ENCODE measurements at places on chromosomes 3 and 15.

GRCh38 chr3:58358808-58359207 is 26.1 kb downstream of the PXK start:
- H3K27me3 ChIP-seq = no peaks in the 10 kb centered on the region
- H3K4me3 ChIP-seq = no peak overlapping the region
- peak overlapping the region; percentile 95 for H3K27ac ChIP-seq
- H3K36me3 ChIP-seq = peaks cover 21% of the 10 kb centered on the region
- DNase-seq = no peak
- H3K4me1 ChIP-seq = peaks cover 47% of the 10 kb centered on the region

DNA sequence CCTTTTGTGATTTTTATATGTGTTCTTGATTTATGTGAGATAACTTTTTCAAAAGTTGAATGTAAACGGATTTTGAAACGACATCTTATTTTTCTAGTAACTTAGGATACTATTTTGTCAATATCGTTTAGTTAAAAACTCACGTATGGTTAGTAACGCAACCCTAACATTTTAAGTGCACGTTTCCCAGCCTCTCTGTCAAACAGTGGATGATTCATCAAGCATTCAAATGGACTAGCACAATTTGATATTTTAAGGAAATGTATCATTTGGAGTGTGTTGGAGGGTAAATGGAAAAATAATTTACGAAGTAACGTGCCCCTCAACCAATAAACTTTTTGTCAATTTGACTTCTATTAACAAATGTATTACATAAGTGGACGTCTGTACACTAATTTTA is 23.3 kb downstream of the RTP3 start:
- no peak overlapping the region for H3K4me3 ChIP-seq
- no peak overlapping the region for H3K27ac ChIP-seq
- no peaks in the 10 kb centered on the region for H3K36me3 ChIP-seq
- peaks cover 3% of the 10 kb centered on the region for H3K4me1 ChIP-seq

DNA sequence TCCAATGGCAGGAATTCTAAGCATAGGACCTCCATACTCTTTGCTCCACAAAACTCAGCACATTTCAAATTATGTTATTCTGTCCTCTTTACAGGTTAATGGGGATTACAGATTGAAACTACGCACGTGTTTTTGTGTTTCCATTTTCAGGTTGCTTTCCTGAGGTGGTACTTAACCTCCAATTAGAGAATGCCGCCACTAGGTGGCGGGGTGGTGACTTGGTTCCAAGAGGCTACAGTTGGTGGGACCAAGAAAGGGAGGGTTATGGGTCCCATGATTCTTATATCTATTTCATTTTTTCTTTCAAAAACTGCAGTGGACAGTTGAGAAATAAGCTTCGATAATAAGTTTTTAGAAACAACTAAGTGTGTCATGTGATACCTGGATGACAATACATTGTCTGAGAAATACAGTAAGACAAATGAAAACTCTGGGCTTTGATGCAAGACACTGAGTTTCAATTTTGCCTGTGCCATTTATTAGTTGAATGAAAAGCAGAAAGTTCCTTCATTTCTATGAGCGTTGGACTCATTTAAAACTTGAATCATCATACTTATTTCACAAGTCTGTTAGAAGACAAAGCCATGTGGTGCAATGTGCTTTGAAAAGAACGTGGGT is 539.0 kb downstream of the FGF12 start:
- H3K36me3 ChIP-seq = no peaks in the 10 kb centered on the region
- no peaks in the 10 kb centered on the region for H3K4me1 ChIP-seq
- no peak overlapping the region for H3K27ac ChIP-seq
- no peak overlapping the region for H3K4me3 ChIP-seq
- peak; percentile 10 for DNase-seq
- H3K27me3 ChIP-seq = no peaks in the 10 kb centered on the region

GRCh38 chr3:64732576-64732975 is 44.8 kb upstream of the ADAMTS9 start:
- H3K36me3 ChIP-seq = no peaks in the 10 kb centered on the region
- no peak for DNase-seq
- no peak overlapping the region for H3K27ac ChIP-seq
- H3K4me1 ChIP-seq = no peaks in the 10 kb centered on the region
- H3K4me3 ChIP-seq = no peak overlapping the region

- H3K36me3 ChIP-seq = peaks cover 37% of the 10 kb centered on the region
- H3K4me1 ChIP-seq = peaks cover 79% of the 10 kb centered on the region
- no peaks in the 10 kb centered on the region for H3K27me3 ChIP-seq
Observed at GRCh38 chr3:71491154-71491752, 92.3 kb downstream of the FOXP1 start.

DNA sequence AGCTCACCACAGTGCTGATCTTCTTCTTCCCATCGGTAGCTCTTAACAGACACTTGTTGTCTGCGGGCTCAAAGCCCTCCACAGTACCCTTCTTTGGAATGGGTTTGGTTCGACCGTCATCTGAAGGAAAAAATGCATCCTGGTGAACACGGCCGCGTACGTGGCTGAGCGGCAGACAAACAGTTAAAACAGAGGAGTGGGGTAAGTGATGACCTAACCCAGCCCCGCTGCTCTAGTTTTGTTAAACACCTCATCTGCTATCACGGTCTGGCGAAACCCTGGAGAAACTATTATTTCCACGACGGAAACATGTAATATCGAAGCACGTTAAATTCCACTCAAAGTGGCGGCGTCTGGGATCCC is 725 bp downstream of the SRP14 start:
- no peaks in the 10 kb centered on the region for H3K27me3 ChIP-seq
- H3K4me1 ChIP-seq = peaks cover 44% of the 10 kb centered on the region
- peak overlapping the region; percentile 91 for H3K4me3 ChIP-seq

- H3K36me3 ChIP-seq = no peaks in the 10 kb centered on the region
- no peak for DNase-seq
- H3K27me3 ChIP-seq = no peaks in the 10 kb centered on the region
- H3K4me3 ChIP-seq = no peak overlapping the region
- H3K27ac ChIP-seq = no peak overlapping the region
Observed at GRCh38 chr3:125220183-125220582, 7.6 kb upstream of the SLC12A8 start.

All from activated T-helper 2 cell treated with anti-CD3 and anti-CD28 coated beads, Interferon-gamma antibody, Interleukin-2, Interleukin-4, amounts not matched to agents 10 μg/mL and 5 μg/mL and 100 μg/mL, durations not matched to agents 14 hours and 24 hours and 36 hours (primary cell).